ENCODE measurements at places on chromosomes 6 and 20.
A peak's percentile ranks its signal among the peaks of the same experiment; 100 is the strongest.

- no peak for DNase-seq
Observed at GRCh38 chr6:37313723-37314486, 39.9 kb upstream of the RNF8 start.

GRCh38 chr6:12968839-12969558, 252.4 kb downstream of the PHACTR1 start:
- no peak for DNase-seq

- peak; percentile 20 for DNase-seq
Observed at GRCh38 chr6:84052204-84052882, 18.8 kb downstream of the MRAP2 start.

DNA sequence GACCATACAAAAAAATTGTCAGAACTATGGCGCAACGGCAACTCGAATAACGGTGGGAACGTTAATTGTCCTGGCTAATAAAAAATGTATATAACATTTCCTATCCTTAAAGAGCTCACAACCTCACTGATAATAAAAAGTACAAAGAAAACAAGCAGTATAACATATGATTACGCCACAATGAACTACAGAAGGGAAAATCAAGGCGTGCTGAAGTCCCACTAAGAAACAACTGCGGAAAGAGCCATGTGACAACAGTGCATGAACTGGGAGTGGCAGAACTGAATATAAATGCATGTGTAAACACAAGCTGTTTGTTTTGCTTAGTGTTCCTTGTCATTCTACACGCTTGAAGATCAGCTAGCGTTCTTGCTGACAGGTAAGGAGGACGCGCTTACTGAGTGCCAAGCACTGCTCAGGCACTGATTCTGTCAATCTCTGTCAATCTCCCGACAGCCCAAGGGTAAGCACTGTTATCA, 466 bp upstream of the PSMB1 start:
- DNase-seq: no peak

GRCh38 chr6:26660000-26660361, 435 bp upstream of the ZNF322 start:
- no peak for DNase-seq

DNA sequence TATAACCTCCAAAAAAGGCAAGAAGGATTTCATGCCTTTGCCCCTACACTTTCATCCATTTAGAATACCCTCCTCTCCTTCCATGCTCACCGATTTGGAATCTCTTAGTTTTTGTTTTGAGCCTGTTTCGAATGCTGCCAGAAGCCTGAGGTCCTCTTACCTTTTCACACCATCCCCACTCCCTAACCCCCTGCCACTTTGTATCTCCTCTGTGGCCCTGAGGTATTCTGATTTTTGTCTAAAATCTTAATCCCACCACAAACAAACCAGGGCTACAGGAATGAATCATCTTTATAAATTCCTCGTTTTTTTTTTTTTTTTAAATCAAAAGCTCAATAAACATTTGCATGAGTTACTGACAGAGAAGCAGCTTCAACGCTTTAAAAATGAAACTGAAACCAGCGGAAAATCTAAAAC, 1.6 kb upstream of the RPS12 start:
- DNase-seq: no peak

- DNase-seq: no peak
Observed at GRCh38 chr20:8756410-8756809, 312.5 kb upstream of the PLCB4 start.

DNA sequence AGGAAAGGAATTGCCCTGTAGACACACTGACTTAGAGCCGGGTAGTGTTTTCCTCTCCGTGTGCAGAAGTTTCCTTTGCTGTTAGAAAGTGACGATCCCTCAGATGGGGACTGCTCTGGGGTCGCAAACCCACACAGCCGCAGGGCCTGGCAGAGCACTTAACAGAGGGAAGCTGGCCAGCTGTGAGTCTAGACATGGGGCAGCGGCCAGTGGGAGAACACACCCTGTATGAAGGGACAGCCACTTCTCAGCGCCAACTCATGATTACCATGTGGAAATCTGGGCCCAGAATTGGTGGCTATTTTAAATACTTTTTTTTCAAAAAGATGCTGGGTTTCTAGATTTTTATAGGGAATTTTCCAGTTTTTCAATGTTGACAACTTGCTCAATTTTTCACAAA, 39.4 kb downstream of the SLC9A8 start:
- DNase-seq: no peak

Measured in fibroblast of skin of left quadriceps (primary cell).